IPS DF 6.9 (cell line): ENCODE measurements at places on chromosomes 13 and 19.

- no peak overlapping the region for H3K27ac ChIP-seq
- H3K4me1 ChIP-seq = peaks cover 1% of the 10 kb centered on the region; the same call in 1 of the 2 replicates
- H3K4me3 ChIP-seq = no peak overlapping the region
- no peak for DNase-seq
These were observed 100.4 kb downstream of the GPR12 start for GRCh38 chr13:26660185-26660584.

DNA sequence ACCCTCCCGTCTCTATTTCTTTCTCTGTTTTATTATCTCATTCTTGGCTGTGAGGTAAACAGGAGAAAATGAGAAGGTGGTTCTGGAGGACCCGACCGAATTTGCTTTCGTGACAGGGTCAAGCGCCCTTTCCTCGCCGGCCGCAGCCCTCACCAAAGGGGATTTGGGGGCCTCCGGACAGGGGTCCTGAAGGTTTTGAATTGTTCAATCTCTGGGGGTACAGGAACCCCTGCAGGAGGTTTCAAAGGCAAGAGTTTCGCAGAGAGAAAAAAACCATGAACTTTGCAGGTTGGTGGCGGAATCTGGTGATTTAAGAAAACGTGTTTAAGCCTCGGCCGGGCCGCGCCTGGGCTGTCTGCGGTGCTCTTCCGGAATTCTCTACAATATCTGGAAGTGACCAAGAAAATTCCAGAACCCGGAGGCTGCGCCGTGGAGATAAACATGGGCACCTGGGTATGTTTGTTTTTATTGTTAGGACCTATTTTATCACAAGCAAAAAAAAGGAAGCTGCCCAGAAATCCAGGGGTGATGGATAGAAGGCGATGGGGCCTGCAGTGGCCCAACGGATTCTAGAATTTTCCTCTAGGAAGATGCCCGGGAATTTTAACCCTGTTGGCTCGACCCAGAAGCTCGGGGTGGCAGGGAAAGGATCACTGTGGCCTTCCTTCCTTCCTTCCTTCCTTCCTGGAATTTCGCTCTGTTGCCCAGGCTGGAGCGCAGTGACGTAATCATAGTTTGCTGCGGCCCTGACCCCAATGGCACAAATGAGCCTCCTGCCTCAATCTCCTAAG is 14.2 kb upstream of the PTBP1 start:
- H3K27me3 ChIP-seq = no peaks in the 10 kb centered on the region
- peaks cover 5% of the 10 kb centered on the region for H3K4me1 ChIP-seq
- no peak for DNase-seq
- no peaks in the 10 kb centered on the region for H3K36me3 ChIP-seq
- no peak overlapping the region for H3K27ac ChIP-seq
- H3K4me3 ChIP-seq = no peak overlapping the region; the same call in 1 of the 2 replicates

DNA sequence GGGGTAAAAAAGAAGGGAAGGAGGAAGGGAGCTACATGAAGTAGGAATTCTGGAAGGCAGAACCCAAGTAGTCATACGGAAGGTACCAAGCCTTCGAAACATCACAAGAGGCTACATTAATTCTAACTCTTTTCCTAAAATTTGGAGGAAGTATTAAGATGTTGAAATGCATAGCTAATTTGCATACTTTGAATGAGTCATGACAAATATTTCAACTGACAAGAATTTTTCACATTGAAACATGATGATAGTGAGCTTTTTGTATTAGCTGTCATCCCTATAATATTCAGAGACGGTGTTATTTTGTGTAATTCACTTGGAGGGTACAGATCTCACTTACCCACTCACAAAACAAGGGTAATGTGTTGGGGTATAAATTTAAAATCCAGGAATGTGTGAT is 9.1 kb upstream of the ACOD1 start:
- H3K36me3 ChIP-seq = no peaks in the 10 kb centered on the region
- H3K4me1 ChIP-seq = no peaks in the 10 kb centered on the region
- no peaks in the 10 kb centered on the region for H3K27me3 ChIP-seq

- H3K27me3 ChIP-seq = no peaks in the 10 kb centered on the region
- no peak overlapping the region for H3K4me3 ChIP-seq
- no peak for DNase-seq
- H3K27ac ChIP-seq = no peak overlapping the region
These were observed 9.3 kb downstream of the UNC13A start for GRCh38 chr19:17678836-17679235.

DNA sequence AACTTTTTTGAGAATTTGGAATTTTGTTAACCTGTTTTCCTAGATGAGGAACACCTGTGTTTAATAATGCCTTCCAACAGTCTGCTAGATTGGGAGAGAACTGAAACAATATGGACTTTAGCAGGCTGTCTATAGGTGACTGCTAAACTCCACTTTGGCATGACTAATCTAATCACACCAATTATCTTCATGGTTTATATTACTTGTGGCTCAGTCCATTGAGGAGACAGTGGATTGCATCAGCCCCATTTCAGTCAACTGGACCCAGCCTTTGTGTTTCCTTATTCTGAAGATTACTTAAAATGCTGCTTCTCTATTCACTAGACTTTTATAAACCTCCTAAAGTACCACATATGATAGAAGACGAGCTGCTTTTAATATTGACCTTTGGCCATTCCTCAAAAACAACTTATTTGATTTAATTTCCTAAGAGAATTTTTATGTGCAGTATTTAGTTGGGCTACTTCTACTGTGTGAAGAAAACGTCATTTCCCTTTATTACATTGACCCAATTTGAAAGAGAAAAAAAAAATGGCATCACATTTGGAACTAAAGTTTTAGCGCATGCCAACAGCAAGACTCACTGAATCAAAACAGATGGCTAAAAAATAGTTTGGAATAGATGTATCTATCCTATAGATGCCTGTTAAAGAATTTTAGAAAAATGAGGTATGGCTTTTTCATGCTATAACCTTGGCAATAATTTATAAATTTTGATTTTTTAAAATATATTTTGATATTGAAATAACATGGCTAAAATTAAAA is 295.8 kb downstream of the NDFIP2 start:
- no peaks in the 10 kb centered on the region for H3K36me3 ChIP-seq
- H3K4me3 ChIP-seq = no peak overlapping the region

DNA sequence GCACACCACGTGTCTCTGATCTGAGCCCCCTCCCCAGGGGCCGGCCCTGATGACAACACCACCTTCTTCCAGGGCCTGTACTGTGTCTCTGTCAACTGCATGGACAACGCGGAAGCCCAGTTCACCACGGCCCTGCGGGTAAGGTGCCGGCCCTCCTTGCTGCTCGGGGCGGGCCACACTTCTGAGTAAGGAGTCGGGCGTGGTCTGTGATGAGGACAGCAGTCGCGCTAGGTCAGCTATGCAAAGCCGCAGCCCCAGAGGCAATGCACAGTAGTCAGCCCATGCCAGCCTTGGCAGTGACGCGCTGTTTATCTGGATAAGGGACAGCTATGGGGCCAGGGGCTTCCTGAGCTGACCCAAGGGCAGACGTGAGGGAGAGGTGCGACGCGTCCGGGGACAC is 24.6 kb downstream of the MAU2 start:
- peaks cover 36% of the 10 kb centered on the region for H3K36me3 ChIP-seq
- no peaks in the 10 kb centered on the region for H3K27me3 ChIP-seq
- no peaks in the 10 kb centered on the region for H3K4me1 ChIP-seq
- no peak overlapping the region for H3K27ac ChIP-seq
